Gastroesophageal sphincter (tissue), 4 donors: ENCODE measurements at places on chromosomes 4 and X. TPM values are rescaled to one million over a fixed set of nuclear protein-coding genes. Genes with fewer than 3 reads are reported as not detected.

The SAT1 gene
- total RNA-seq = 345 TPM

- H3K4me3 ChIP-seq = peak overlapping the region; percentile 57
- peak overlapping the region; percentile 56 for H3K27ac ChIP-seq
- no peaks in the 10 kb centered on the region for H3K36me3 ChIP-seq
- no peaks in the 10 kb centered on the region for H3K4me1 ChIP-seq
These were observed 409.0 kb downstream of the BCOR start for GRCh38 chrX:39688576-39689375.

DNA sequence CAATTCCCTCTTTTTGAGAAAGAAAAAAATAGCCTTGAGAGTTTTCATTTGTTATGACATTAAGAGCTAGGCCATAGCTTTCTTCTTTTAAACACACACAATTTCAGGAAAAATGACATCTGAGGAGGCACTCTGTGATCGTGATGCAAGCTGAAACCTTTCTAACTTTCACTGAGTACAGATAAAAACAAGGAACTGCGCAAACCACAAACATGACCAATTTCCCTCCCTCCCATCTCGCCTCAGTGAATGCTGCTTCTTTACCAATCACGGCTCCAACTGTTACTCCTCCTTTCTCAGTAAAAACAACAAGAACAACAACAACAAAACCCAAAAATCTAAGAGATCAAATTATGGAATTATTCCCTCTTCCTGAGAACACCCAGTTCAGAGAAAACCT is 626.8 kb downstream of the TLL1 start:
- no peak overlapping the region for H3K27ac ChIP-seq
- no peak for ATAC-seq
- peaks cover 7% of the 10 kb centered on the region for H3K4me1 ChIP-seq
- no peaks in the 10 kb centered on the region for H3K36me3 ChIP-seq

The SLITRK4 gene
- 1.8 TPM for total RNA-seq

The MAGEA2 gene
- not detected for total RNA-seq

DNA sequence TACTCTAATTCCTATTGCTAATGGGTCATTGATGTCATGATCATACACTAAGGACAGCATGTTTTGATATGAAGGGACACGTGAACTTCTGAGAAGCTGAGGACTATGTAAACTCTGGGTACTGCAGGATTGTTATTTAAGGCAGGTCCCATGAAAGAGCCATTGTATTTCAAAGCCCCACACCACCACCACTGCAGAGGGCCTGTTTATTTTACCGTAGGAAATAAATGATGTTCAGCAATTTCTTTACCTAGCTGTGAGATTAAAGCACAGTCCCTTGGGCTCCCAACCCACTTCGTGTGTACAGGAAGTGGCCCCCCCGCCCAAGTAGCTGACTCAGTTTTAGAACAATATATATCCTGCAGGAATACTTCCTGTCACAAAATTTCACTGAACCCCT is 89.8 kb upstream of the ACSL4 start:
- H3K36me3 ChIP-seq = no peaks in the 10 kb centered on the region
- no peaks in the 10 kb centered on the region for H3K4me1 ChIP-seq
- H3K4me3 ChIP-seq = no peak overlapping the region

GRCh38 chr4:64814616-64815015 is 405.4 kb upstream of the TECRL start:
- no peak overlapping the region for H3K4me3 ChIP-seq
- ATAC-seq = no peak
- no peaks in the 10 kb centered on the region for H3K27me3 ChIP-seq
- no peaks in the 10 kb centered on the region for H3K4me1 ChIP-seq
- H3K36me3 ChIP-seq = no peaks in the 10 kb centered on the region

The FAM241A gene
- total RNA-seq = 8.1 TPM

DNA sequence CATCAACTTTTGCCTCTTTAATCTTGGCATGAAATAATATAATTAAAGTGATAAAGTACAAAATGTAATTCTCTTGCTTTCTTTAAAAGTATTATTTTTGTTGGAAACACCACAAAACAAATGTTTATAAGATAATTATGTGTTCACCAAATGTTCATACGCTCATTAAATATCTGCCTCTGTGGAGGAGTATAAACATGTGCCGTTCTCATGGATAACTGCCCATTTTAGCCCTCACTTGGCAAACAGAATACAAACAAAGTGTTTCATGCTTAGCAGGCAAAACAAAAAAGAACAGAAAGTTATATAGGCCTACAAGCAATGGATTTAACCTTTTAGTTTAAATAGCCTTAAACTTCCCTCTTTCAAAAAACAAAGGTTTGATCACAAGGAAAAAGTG is 800.5 kb upstream of the DIAPH2 start:
- ATAC-seq = no peak
- H3K27me3 ChIP-seq = no peaks in the 10 kb centered on the region
- H3K4me1 ChIP-seq = no peaks in the 10 kb centered on the region
- no peak overlapping the region for H3K27ac ChIP-seq
- H3K4me3 ChIP-seq = no peak overlapping the region
- H3K36me3 ChIP-seq = no peaks in the 10 kb centered on the region

GRCh38 chrX:40156470-40157227 is 58.9 kb upstream of the BCOR start:
- H3K27me3 ChIP-seq = no peaks in the 10 kb centered on the region
- no peaks in the 10 kb centered on the region for H3K36me3 ChIP-seq
- peaks cover 5% of the 10 kb centered on the region for H3K4me1 ChIP-seq
- no peak overlapping the region for H3K4me3 ChIP-seq
- ATAC-seq = no peak
- H3K27ac ChIP-seq = peak overlapping the region; percentile 76

DNA sequence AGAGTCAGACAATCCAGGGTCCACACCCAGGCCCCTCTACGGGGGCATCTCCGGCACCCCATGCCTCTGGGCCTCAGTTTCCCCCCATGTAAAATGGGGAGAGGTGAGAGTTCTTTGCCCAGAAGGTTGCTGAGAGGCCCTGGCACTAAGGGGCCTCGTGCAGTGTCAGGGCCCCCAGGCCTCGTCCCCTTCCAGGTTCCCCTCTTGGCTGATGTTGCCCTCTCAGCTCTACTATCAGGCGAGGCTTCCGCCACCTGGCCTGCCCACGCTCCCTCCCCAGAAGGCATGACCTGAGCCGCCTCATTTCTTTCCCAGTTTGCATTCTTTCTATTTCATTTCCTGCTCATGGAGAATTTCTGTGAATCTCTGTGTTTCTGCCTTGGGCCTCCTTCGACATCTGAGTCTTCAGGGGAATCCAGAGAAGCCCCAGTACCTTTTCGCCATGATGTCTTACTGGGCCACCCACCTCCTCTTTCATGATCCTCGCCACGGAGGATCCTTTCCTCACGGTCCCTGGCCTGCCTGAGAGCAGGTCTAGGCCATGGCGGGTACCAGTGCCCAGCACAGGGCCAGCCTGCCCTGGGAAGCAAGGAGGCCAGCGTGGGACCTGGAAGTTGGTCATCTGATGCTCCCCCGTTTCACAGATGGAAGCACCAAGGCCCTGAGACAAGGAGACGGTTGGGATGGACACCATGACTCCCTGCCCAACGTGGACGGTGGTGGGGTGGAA is 21.9 kb upstream of the MRFAP1 start:
- H3K27ac ChIP-seq = no peak overlapping the region
- H3K27me3 ChIP-seq = no peaks in the 10 kb centered on the region
- H3K36me3 ChIP-seq = peaks cover 83% of the 10 kb centered on the region
- no peak overlapping the region for H3K4me3 ChIP-seq
- no peaks in the 10 kb centered on the region for H3K4me1 ChIP-seq

GRCh38 chrX:43375136-43375535 is 281.0 kb upstream of the MAOA start:
- no peak for ATAC-seq
- H3K4me3 ChIP-seq = no peak overlapping the region

GRCh38 chrX:14899607-14900006 is 26.4 kb downstream of the MOSPD2 start:
- no peak overlapping the region for H3K4me3 ChIP-seq
- H3K4me1 ChIP-seq = no peaks in the 10 kb centered on the region
- H3K27me3 ChIP-seq = no peaks in the 10 kb centered on the region
- no peak for ATAC-seq
- H3K27ac ChIP-seq = no peak overlapping the region

- peak overlapping the region; percentile 48 for H3K4me3 ChIP-seq
- no peak for ATAC-seq
- H3K4me1 ChIP-seq = no peaks in the 10 kb centered on the region
- H3K36me3 ChIP-seq = no peaks in the 10 kb centered on the region
These were observed 12.9 kb downstream of the DIPK2B start for GRCh38 chrX:45187731-45188130.

GRCh38 chr4:81756042-81756441 is 284.3 kb upstream of the RASGEF1B start:
- no peaks in the 10 kb centered on the region for H3K36me3 ChIP-seq
- H3K27me3 ChIP-seq = no peaks in the 10 kb centered on the region
- no peak for ATAC-seq
- no peaks in the 10 kb centered on the region for H3K4me1 ChIP-seq
- H3K27ac ChIP-seq = no peak overlapping the region

- no peaks in the 10 kb centered on the region for H3K27me3 ChIP-seq
- H3K36me3 ChIP-seq = no peaks in the 10 kb centered on the region
These were observed 87.5 kb downstream of the GLRA2 start for GRCh38 chrX:14616836-14617235.

The SHROOM3 gene
- 29.5 TPM for total RNA-seq

DNA sequence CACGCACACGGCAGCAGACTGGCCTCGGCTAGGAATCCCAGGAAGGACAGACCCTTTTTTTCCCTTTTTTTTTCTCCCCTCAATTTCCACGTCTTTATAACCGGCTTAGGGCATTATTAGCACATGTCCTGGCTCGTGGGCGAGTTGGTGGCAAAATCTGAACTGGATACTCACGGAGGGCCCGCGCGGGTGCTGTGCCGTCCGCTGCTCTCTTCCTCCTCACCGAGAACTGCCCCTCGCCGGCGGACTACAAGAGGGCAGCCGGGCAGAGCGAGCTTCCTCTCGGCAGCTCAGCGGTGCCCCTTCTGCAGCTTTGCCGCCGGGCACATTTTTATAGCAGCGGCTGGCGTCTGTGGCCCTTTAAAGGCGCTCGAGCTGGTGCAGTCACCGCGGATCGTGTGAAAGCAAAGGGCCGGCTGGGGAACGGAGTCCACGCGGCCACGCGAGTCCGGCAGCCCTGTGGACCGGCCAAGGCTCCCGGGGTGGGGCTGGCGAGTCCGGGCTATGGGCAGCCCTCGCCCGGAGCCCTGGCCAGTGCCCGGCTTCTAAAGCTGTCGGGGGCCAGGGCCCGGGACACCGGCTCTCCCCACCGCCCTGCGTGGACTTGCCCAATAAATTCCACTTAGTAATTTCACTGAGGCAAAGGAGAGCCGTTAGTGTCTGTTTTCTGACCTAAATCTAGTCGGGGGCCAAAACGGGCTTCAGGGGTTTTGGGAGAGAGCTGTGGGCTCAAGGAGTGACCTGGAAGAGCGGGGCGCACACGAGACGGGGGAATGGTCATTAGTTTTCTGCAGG is 1.3 kb upstream of the CITED1 start:
- peak; percentile 74 for ATAC-seq
- no peaks in the 10 kb centered on the region for H3K27me3 ChIP-seq
- H3K4me1 ChIP-seq = peaks cover 43% of the 10 kb centered on the region
- H3K4me3 ChIP-seq = peak overlapping the region; percentile 64
- H3K36me3 ChIP-seq = no peaks in the 10 kb centered on the region
- H3K27ac ChIP-seq = peak overlapping the region; percentile 65

GRCh38 chr4:129248621-129249020 is 152.7 kb downstream of the C4orf33 start:
- no peak for ATAC-seq
- H3K27me3 ChIP-seq = no peaks in the 10 kb centered on the region
- no peak overlapping the region for H3K27ac ChIP-seq

DNA sequence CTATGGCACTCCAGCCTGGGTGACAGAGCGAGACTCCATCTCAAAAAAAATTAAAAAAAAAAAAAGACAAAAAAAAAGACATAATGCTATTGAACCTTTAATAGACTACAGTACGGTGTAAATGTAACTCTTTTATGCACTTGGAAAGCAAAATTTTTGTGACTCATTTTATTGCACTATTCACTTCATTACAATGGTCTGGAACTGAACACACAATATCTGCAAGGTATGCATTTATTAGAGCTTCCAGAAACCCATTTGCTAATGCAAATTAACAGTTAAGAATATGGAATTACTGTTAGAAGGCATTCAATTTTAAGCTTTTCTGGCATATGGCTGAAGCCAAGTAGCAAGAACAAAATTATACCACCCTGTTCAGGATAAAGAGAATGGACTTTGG is 176.3 kb downstream of the OPHN1 start:
- no peak overlapping the region for H3K4me3 ChIP-seq
- no peak for ATAC-seq
- no peaks in the 10 kb centered on the region for H3K4me1 ChIP-seq
- no peak overlapping the region for H3K27ac ChIP-seq

DNA sequence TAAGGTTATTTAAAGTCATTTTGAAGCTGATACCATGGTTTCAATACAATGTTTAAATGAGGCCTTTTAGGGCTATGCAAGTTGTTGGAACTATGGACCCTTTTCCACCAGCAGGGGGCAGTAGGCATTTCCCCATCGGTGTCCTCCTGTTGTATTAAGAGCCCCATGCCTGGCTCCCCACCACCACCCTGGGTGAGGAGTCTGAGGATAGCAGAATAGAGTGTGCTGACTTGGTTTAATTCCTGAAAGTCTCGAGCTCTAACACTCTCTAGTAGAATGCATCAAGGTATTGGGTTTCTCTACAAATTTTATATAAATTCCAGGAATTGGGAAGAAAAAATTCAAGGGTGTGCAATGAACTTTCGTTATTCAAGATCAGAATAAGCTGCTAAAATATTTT is 234.8 kb upstream of the JADE1 start:
- H3K27ac ChIP-seq = no peak overlapping the region
- no peak for ATAC-seq
- no peaks in the 10 kb centered on the region for H3K27me3 ChIP-seq
- H3K4me1 ChIP-seq = peaks cover 7% of the 10 kb centered on the region
- H3K4me3 ChIP-seq = no peak overlapping the region

The GABRA4 gene
- total RNA-seq = 1.3 TPM

DNA sequence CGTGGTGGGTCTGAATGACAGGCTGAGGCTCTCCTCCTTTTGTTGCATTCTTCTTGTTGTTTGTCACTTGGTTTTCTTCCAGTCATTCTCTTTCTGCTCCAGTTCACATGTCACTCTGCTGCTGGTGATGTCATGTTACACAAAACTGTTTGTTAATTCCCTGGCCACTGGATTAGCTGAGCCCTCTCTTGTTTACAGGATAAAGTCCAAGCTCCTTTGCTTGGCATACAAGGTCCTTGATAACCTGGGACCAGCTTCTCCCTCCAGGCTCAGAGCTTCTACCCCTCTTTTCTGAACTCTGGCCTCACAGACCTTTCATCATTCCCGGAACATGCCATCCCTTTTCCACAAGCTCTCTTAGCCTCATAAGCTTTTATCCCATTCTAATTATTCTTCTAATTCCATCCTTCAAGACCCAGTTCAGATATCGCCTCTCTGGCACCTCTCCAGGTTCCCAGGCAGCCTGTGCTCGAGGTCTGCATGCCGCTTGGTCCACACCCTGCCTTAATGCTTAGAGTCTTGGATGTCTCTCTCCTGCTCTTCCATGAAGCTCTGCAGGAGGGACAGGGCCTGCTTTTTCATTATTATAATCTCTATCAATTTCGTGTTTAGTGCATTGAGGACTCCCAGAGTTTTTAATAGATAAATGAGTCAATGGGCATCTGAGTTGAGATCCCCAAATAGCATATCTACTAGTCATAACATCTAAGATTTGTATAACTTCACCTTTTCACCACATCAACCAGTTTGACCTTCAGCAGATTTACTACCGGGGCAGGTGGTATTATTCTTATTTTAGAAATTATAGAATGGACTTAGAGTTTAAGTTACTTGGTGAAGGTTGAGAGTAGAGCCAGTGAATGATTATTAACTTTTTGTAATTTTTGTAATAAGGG is 98.7 kb downstream of the TMEM131L start:
- H3K4me1 ChIP-seq = peaks cover 42% of the 10 kb centered on the region
- no peaks in the 10 kb centered on the region for H3K27me3 ChIP-seq
- ATAC-seq = peak; percentile 73
- H3K4me3 ChIP-seq = no peak overlapping the region
